Astrocyte (in vitro differentiated cells and primary cell): ENCODE measurements at places on chromosomes 3 and 15. TPM values are rescaled to one million over a fixed set of nuclear protein-coding genes. Genes with fewer than 3 reads are reported as not detected.
A peak's percentile ranks its signal among the peaks of the same experiment; 100 is the strongest.

Gene SETD5
- 167 and 170 TPM in 2 replicates for total RNA-seq

GRCh38 chr3:172635588-172635987, 75.3 kb downstream of the NCEH1 start:
- H3K27me3 ChIP-seq: no peaks in the 10 kb centered on the region
- peak; percentile 27 for DNase-seq
- peaks cover 14% of the 10 kb centered on the region for H3K36me3 ChIP-seq
- no peak overlapping the region for H3K27ac ChIP-seq

- no peaks in the 10 kb centered on the region for H3K27me3 ChIP-seq
- no peaks in the 10 kb centered on the region for H3K4me1 ChIP-seq
- no peak overlapping the region for H3K4me3 ChIP-seq
- no peak for DNase-seq
- H3K27ac ChIP-seq: no peak overlapping the region
- no peaks in the 10 kb centered on the region for H3K36me3 ChIP-seq
Observed at GRCh38 chr15:80367661-80368060, 36.5 kb upstream of the ARNT2 start.

- DNase-seq: no peak
- no peak overlapping the region for H3K4me3 ChIP-seq
- no peak overlapping the region for H3K27ac ChIP-seq
- peaks cover 7% of the 10 kb centered on the region for H3K4me1 ChIP-seq
Observed at GRCh38 chr3:197539651-197540051, 16.1 kb downstream of the BDH1 start.

- peak; percentile 94 for DNase-seq
- peaks cover 6% of the 10 kb centered on the region for H3K4me1 ChIP-seq
- no peak overlapping the region for H3K4me3 ChIP-seq
- H3K36me3 ChIP-seq: no peaks in the 10 kb centered on the region
- H3K27ac ChIP-seq: peak overlapping the region; percentile 34
- peaks cover 2% of the 10 kb centered on the region for H3K27me3 ChIP-seq
Observed at GRCh38 chr3:167941234-167941995, 154.3 kb downstream of the GOLIM4 start.
